Hypothalamus (tissue), 51 donors: ENCODE measurements at places on chromosomes 4 and X.

DNA sequence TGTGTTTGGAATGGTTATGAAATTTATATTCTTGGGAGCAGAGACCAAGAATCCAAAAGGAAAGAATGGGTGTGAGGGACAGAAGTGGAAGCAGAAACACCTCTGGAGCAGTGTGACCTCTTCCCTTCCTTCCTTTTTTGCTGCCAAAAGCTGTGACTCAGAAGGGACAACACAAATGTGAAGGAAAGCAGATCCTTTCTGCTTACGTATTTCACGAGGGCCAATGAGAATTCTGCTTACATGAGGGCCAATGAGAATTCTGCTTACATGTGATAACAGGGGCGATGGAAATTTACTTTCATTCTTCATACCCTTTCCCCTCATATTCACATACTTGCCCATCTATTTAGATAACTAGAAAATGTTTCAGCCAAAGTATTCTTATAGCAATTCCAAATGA is 404.6 kb downstream of the PRDM5 start:
- no peak for DNase-seq

GRCh38 chr4:168880072-168880675 is 129.9 kb downstream of the CBR4 start:
- DNase-seq, result no peak

DNA sequence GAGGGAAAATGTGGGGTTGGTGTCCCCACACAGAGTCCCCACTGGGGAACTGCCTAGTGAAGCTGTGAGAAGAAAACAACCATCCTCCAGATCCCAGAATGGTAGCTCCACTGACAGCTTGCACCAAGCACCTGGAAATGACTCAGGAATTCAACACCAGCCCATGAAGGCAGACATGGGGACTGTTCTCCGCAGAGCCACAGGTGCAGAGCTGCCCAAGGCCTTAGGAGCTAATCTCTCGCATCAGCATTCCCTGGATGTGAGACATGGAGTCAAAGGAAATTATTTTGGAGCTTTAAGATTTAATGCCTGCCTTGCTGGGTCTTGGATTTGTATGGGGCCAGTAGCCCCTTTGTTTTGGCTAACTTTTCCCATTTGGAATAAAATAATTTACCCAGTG is 367.9 kb downstream of the FAM133A start:
- no peak for DNase-seq

- DNase-seq, result no peak
These were observed 734.6 kb downstream of the GLUD2 start for GRCh38 chrX:121781991-121782390.

GRCh38 chr4:144787365-144788258 is 141.7 kb downstream of the HHIP start:
- DNase-seq, result no peak

- no peak for DNase-seq
These were observed 32.2 kb upstream of the MAGEA10 start for GRCh38 chrX:152170621-152171020.
